COLO829 (cell line): ENCODE measurements at places on chromosomes 7 and 10.

DNA sequence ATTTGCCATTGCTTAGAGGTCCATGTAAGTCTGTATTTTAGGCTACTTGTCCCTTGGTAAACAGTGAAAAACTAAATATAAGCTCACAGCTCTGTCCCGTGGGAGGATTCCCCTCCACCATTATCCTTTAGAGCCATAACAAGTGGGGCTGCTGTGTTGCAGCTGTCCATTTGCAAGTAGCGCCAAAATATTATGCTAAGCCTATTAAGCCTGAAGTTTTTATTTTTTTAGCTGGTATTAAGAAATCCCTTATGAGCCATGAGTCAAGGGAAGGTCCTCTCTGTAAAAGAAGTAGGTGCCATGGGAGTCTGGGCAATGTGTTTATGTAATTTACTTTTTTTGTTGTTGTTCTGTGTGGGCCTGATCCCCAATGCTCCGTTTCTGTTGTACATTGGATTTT, 183.9 kb downstream of the THSD7A start:
- DNase-seq, result no peak

- no peak for DNase-seq
These were observed 97.4 kb downstream of the CTTNBP2 start for GRCh38 chr7:117775801-117776200.

DNA sequence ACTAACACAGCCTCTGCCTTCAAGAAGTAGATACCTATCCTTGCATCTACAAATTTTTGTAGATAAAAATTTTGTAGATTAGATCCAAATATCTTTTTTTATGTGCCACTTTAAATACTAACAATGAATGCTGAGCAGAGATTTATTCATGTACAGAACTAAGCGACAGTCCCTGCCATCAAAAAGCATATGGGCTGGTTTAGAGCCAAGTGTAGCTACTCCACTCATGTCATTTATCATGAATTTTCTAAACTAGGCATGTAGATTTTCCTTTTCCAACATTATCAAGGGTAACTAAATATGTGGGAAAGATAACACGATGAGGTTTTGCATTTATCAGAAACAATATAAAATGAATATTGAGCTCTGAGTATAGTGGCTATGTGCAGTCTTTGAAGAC, 857.5 kb downstream of the XPNPEP1 start:
- no peak for DNase-seq

- no peak for DNase-seq
These were observed 472.7 kb upstream of the GALNT17 start for GRCh38 chr7:70659263-70659662.

GRCh38 chr10:67464278-67464677, 231.7 kb downstream of the CTNNA3 start:
- DNase-seq, result no peak

DNA sequence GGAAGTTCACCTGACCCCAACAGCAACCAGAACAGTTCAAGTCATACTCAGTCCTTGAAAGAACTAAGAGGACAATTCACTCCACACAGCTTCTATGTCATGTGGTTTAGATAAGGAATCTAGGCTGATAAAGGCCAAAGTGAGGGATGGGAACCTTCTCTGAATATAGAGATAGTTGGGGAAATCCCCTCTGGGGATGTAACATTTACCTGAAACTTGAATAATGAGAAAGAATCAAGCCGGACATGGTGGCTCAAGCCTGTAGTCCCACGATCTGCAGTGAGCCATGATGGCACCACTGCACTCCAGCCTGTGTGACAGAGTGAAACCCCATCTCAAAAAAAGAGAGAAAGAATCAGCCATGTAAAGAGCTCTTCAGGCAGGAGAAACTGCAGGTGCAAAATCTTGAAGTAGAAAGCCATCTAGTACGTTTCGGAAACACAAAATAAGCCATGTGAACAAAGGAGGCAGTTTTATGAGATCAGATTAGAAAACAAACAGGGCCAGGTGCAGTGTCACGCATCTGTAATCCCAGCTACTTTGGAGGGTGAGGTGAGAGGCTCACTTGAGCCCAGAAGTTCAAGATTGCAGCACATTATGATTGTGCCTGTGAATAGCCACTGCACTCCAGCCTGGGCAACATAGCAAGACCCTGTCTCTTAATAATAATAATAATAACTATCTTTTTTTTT, 4.5 kb upstream of the DNMBP start:
- no peak for DNase-seq

DNA sequence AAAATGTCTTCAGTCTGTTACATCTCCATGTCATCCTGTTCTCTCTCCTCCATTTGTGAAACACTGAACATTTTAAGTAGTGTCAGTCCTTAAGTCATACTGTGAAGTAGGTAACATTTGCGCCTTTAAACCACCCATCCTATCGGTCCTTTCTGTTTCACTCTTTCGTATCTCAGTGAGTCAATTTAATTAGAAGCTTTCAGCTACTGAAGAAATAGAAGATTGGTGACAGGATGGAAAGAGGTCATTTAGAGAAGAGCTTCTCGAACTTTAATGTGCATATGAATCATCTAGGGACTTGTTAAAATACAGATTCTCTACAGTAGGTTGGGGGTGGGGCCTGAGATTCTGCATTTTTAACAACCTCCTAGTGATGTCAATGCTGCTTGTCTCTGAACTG, 113.4 kb downstream of the SRI start:
- no peak for DNase-seq

DNA sequence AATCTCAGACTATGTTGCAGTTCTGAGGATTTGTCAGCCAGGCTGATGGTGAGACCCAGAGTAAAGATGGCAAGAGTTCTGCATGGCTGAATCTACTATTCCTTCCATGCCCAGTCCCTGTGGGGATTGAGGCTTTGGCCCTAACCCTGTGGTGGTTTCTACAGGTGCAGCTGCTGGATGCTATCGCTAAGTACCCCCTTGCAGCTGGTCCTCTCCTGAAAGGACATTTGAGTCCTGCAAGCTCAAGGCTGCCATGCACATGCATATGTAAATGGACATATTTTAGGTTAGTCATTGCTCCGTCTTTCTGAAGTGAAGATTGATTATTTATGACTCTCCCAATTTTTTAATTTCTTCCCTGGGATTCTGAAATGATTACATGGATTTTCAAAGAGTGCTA, 1122.2 kb upstream of the CELF2 start:
- DNase-seq, result no peak

- DNase-seq, result peak; percentile 63
These were observed 29.2 kb upstream of the AP5Z1 start for GRCh38 chr7:4745971-4746919.

DNA sequence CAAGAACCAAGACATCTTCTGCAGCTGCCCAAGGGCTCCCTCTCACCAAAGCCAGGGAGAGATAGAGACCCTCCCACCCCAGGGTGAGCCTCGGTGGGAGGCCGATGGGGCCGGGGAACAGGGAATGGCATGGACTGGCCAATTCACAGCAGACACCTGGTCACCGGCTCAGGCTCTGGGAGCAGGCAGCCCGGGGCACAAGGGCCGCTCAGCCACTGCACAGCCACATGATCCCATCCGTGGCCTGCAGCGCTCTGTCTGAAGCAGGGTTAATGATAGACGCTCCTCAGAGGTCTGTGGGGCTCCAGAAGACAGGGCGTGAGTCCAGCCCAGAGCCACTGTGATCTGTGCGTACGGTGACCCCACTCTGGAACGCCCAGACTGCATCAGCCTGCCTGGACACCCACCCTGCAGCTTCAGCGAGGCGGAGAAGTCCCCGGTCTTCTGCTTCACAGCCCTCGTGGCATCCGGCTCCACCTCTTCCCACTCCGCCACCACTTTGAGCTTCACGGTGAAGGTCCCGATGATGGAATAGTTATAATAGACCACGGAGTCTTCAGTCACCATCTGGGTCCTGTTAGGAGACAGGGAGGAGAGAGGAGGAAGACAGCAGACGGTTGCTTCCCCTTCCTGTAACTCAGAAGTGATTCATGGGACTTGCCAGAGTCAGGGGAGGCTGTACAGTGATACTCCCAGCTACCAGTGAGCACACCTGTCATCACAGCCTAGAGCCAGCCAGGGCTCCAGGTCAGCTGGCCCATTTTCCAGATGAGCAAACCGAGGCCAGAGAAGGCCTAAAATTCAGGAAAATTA, 14.0 kb downstream of the TMEM130 start:
- DNase-seq, result no peak

DNA sequence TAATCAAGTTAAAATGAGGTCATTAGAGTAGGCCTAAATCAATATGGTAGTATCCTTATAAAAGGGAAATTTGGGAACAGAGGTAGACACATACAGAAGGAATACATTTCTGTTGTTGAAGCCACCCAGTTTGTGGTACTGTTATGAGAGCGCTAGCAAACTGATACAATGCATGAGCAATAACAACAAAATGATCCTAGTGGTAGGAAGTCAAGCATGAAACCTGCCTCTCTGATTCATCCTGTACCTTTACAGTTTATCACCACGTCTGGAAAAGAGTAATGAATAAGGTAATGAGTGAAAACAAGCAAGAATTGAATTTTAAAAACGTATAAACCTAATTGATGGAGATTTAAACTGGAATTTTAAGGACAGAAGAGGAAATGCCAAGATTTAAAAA, 217.2 kb downstream of the PCLO start:
- no peak for DNase-seq
